ENCODE measurements at places on chromosomes 13 and 19. TPM values are rescaled to one million over a fixed set of nuclear protein-coding genes. Genes with fewer than 3 reads are reported as not detected.

GRCh38 chr19:10677751-10678150 lies 23.5 kb upstream of the QTRT1 start:
- no peak for DNase-seq

DNA sequence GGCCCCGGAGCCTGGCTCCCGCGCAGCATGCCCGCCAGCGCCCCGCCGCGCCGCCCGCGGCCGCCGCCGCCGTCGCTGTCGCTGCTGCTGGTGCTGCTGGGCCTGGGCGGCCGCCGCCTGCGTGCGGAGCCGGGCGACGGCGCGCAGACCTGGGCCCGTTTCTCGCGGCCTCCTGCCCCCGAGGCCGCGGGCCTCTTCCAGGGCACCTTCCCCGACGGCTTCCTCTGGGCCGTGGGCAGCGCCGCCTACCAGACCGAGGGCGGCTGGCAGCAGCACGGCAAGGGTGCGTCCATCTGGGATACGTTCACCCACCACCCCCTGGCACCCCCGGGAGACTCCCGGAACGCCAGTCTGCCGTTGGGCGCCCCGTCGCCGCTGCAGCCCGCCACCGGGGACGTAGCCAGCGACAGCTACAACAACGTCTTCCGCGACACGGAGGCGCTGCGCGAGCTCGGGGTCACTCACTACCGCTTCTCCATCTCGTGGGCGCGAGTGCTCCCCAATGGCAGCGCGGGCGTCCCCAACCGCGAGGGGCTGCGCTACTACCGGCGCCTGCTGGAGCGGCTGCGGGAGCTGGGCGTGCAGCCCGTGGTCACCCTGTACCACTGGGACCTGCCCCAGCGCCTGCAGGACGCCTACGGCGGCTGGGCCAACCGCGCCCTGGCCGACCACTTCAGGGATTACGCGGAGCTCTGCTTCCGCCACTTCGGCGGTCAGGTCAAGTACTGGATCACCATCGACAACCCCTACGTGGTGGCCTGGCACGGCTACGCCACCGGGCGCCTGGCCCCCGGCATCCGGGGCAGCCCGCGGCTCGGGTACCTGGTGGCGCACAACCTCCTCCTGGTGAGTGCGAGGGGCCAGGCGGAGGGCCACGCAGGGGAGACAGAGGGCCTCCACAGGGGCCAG lies at the start of gene KL:
Gene KL, plus strand, starts transcription at position 10 of the 909 bp plus-strand sequence. Its CDS starts 18 bp downstream, at position 28.
- peak; percentile 77 for DNase-seq

Gene ZNF835
- total RNA-seq = 0.43 TPM

DNA sequence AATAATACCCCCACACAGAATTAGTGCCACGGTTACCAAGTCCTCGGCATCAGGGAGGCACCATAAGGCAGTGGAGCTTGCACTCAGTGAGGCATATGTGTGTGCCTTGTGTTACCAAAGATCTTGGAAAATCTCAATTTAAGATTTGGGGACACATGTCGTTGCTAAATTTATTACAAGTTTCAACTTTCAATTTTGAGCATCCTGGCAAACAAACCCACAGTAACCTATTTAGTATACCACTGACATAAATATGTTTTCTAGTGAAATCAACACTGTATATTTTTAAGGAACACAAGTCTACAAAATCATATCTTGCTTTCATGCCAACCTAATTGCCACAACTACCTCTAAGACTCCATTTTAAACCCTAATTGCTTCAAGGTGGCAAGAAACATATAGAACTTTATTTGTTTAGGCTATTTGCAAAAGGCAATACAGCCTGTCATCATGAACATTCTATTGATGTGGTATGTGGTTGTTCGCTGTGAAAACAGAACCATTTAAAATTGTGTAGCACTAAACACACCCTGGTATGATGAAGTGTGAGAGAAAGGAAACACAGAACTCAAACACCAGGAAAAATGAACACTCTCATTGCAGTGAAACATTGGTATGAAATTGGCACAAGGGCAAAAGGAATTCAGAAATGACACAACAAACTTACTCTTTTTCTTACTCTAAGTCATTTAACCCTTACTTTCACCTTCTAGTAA lies 531.1 kb downstream of the IRS2 start:
- no peak for DNase-seq

GRCh38 chr13:93430381-93430780 lies 203.8 kb downstream of the GPC6 start:
- no peak for DNase-seq

- no peak for DNase-seq
Observed at GRCh38 chr19:46977548-46977947, 42.1 kb upstream of the NPAS1 start.

DNA sequence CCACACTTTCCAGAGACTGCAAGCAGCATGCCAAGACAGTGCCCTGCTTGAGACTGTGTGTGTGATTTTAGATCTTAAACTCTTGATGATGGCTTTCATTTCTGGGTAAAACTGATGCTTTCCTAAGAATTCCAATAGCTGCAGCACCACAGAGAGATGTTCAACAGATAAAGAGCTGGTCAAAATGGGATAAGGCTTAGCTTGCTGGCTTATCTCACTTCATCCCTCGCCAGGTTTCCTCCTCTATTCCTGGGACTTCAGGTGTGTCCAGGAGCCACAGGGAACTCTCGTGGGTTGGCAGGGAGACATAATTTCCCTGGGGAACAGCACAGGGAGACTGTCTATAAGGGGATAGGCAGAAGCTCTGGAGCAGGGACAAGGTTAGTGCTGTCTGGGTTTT lies 137.3 kb downstream of the KCTD15 start:
- no peak for DNase-seq

- no peak for DNase-seq
Observed at GRCh38 chr13:50401049-50401505, 385.8 kb downstream of the KCNRG start.

Gene HPN
- total RNA-seq = not detected

- DNase-seq = no peak
Observed at GRCh38 chr19:31575846-31576335, 226.7 kb upstream of the TSHZ3 start.

- DNase-seq = no peak
Observed at GRCh38 chr19:50829801-50830200, 3.6 kb downstream of the KLK15 start.

Gene FAM83E
- 5.1 TPM for total RNA-seq

- no peak for DNase-seq
Observed at GRCh38 chr19:49904136-49904535, 7.4 kb upstream of the IL4I1 start.

DNA sequence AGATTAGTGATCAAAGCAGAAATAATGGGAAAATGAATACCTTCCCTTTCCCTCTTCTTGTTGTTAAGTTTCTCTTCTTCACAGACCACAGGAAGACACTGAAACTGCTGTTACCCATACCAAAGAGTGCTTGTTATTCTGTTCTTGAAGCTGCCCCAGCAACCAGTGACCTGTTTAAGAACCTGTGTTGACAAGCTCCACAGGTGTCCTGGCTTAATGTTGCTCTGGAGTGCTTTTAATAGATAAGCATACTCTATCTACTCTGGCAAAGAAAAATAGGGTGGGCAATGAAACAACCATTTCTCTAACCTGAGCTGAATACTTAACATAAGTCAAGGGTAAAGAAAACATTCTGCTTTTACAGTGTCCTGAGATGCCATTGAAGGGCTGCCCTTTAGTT lies 506.7 kb upstream of the GPC6 start:
- DNase-seq = no peak

Gene ARL11
- 0.76 TPM for total RNA-seq

- DNase-seq = no peak
Observed at GRCh38 chr13:71240911-71241310, 626.1 kb downstream of the DACH1 start.

GRCh38 chr19:2038284-2039088 lies 12.6 kb downstream of the MKNK2 start:
- DNase-seq = peak; percentile 61

- DNase-seq = no peak
Observed at GRCh38 chr13:90760639-90761038, 586.8 kb upstream of the MIR17HG start.

GRCh38 chr13:26075498-26075897 lies 23.7 kb upstream of the SHISA2 start:
- peak; percentile 32 for DNase-seq

Gene TMEM86B
- total RNA-seq = 6.8 TPM

Gene ZNF576
- 15.3 TPM for total RNA-seq

Gene KPTN
- 10.1 TPM for total RNA-seq

Gene CPB2
- total RNA-seq = not detected

DNA sequence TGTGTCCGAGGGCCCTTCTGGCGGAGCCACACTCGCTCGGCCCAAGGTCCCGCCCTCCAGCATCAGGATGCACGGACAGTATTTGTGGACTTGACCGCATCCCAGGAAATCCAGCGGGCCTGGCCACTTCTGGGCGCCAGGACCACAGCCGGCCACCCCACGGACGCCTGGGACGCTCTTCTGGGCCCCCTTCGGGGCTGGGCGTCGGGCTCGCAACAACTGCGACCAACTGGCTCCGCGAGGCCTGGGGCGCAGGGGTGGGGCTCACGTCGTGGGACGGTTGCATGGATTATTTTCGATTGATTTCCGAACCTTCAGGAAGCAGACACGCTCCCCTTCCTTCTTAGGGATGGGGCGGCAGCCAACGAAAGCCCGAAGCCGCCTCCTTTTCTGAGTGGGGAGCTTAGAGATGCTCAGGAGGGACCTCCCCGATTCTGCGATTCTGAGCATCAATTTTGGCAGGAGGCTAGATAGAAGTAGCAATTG lies 521 bp upstream of the NUP58 start:
- no peak for DNase-seq
